ENCODE measurements at places on chromosomes 4 and X. TPM values are rescaled to one million over a fixed set of nuclear protein-coding genes. Genes with fewer than 3 reads are reported as not detected.

WDR17 gene
- total RNA-seq = 2.0 TPM

DNA sequence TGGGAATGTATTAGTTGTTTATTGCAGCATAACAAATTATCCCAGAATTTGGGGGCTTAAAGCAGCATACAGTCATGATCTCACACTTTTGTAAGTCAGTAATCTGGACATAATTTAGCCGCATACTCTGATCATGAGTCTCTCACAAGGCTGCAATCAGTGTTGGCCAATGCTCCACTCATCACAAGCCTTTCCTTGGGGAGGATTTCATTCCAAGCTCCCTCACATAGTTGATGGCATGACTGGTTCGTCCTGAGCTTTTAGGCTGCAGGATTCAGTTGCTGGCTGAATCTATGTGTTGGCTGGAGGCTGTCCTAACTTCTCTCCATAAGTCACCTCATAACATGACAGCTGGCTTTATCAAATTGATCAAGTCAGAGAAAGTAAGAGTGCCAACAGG, 1568.6 kb upstream of the PCDH7 start:
- no peak for DNase-seq

DNA sequence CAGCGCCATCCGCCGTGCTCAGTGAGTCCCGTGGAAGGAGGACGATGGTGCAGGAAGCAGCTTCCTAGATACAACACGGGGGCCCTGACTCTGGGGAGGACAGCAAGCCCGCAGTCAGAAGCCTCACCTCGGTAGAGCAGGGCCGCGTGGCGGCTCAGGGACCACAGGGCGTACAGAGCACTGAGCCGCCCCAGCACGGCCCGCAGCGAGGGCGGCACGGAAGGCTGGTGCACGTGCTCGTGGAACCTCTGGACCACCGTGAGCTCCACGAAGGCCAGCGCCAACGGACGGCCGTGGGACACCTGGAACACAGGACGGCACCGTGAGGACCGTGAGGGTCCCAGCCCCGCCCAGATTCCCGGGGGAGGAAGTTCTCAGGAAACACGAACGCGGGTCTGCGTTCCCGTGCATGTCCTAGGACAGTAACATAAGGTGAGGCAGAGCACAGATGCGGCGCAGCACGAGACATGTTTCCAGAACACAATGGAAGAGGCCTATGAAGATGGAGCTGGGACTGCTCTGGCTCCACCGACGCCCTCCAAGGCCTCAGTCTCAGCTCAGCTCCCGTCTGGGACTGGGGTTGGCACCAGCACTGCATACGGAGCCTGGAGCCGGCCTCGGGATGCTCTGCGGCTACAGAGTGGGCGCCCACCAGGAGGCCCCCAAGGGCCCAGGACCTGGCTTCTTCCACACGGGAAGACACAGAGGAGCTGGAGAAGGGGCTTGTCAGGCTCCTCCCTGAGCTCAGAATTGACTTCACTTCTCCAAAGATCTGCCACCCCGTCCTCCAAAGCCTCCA, 65.5 kb downstream of the ACOX3 start:
- no peak for DNase-seq

GRCh38 chr4:65083076-65083475, 587.2 kb downstream of the EPHA5 start:
- no peak for DNase-seq

- peak; percentile 46 for DNase-seq
Measured at GRCh38 chrX:29478336-29479069, 736.9 kb upstream of the MAGEB2 start.

TDO2 gene
- not detected for total RNA-seq

- no peak for DNase-seq
Measured at GRCh38 chr4:150216726-150217125, 138.5 kb downstream of the DCLK2 start.

GRCh38 chr4:159981469-159981856, 878.6 kb downstream of the RAPGEF2 start:
- no peak for DNase-seq

Measured in H9 (cell line).